Stimulated activated CD4-positive, alpha-beta T cell treated with anti-CD3 and anti-CD28 coated beads, Interleukin-4, amount 100 ng/mL, for 4 hours (primary cell): ENCODE measurements at places on chromosomes 7 and 10.

GRCh38 chr7:137209151-137209817 lies 134.2 kb downstream of the PTN start:
- DNase-seq, result no peak

- DNase-seq, result no peak
Observed at GRCh38 chr10:73053275-73053674, 43.4 kb downstream of the P4HA1 start.

- DNase-seq, result no peak
Observed at GRCh38 chr10:29559996-29560395, 74.8 kb downstream of the SVIL start.

DNA sequence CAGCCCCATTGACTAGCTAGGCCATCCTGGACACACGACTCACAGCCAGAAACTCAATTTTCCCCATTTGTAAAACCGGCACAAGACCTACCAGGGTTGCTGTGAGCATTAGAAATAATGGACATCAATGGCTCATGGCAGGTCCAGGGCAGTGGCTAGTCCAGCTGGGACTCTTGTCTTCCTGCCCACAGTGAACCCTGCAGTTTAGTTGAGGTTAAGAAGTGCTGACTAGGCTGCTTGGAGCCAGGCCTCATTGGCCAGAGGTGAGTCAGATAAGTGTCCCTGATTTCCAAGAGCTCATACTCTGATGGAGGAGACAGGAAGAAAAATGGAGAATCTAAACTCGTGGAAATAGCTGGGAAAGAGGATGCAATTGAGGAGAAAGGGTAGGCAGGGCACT lies 123.4 kb upstream of the ZNF92 start:
- DNase-seq, result no peak
